ENCODE measurements at places on chromosomes 7 and 10.

GRCh38 chr10:33523236-33523792 is 188.8 kb upstream of the NRP1 start:
- DNase-seq, result no peak

DNA sequence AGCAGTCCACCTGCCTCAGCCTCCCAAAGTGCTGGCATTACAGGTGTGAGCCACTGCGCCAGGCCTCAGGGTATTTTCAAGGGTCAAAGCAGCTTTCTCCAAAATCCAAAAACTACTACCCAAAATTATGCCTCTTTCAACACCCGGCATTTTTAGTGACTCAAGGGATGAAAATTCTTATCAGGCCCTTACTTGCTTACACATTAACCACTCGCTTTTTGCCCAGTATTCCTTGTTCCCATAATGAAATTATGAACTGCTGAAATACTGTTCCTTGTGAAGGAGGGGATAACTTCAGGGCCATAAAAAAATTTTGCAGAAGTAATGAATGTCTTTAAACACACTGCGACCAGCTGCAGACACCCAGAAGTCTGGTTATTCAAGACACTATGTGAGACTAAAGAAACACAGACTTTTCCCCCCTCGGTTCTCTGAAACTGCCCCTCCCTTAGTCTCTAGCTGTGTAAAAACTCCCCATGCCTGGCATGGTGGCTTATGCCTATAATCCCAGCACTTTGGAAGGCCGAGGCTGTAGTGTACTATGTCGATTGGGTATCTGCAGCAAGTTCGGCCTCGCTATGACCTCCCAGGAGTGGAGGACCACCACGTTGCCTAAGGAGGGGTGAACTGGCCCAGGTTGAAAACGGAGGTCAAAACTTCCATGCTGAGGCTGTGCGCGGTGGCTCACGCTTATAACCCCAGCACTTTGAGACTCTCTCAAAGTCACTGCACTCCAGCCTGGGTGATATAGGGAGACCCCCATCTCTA is 12.0 kb downstream of the FXYD4 start:
- DNase-seq, result no peak

DNA sequence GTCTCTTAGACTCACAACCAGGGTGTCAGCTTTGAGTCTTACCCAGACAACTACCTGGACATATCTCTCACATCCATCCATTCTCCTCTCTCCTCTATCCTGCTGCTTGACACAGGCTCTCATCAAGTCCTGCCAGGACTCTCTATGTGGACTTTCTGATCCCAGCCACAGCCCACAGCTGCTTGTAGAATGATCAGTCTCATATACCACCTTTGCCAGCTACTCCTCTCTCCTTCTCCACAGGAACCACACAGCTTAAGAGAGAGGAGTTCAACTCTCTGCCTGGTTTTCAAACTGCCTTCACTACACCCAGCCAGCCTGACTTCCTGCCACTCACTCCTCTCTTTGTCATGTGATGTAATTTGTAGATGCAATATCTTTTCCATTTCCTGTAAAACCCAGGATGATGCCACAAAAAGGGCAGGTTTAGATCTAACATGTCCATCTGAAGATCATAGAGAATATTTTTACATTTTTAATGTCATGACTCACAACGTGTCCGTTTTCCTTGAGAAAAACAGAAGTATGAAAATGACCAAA is 154.0 kb downstream of the RAB11FIP2 start:
- DNase-seq, result no peak

GRCh38 chr10:13613519-13613918 is 26.8 kb downstream of the PRPF18 start:
- DNase-seq, result peak; percentile 66

- no peak for DNase-seq
Observed at GRCh38 chr10:68869623-68870022, 31.5 kb upstream of the DDX50 start.

GRCh38 chr10:16367621-16368292 is 69.1 kb upstream of the PTER start:
- no peak for DNase-seq

- DNase-seq, result no peak
Observed at GRCh38 chr10:132699411-132700155, 86.4 kb downstream of the NKX6-2 start.

- no peak for DNase-seq
Observed at GRCh38 chr10:133132473-133133291, 27.3 kb upstream of the KNDC1 start.

DNA sequence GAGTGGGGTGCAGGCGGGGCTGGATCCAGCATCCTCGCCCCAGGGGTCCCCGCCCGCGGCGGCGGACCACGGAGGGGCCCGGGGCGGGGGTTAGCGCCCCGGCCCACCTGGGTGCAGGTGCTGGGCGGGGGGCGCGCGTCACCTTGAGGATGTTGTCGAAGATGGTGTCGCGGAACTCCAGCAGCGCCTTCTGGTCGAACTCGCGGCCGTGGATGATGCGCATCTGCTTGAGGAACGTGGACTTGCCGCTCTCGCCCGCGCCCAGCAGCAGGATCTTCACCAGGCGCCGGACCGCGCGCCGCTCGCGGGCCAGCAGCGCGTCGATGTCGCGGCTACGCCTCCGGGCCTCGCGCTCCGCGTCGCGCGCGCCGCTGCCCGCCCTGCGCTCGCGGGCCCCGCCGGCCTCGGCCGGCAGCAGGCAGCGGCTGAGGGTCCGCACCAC is 376 bp downstream of the GNA12 start:
- no peak for DNase-seq

GRCh38 chr7:8818406-8818805 is 385.0 kb downstream of the NXPH1 start:
- DNase-seq, result no peak

- no peak for DNase-seq
Observed at GRCh38 chr10:7606951-7607404, 59.8 kb downstream of the ITIH5 start.

GRCh38 chr10:79979976-79980687 is 31.2 kb upstream of the SFTPD start:
- DNase-seq, result peak; percentile 72

DNA sequence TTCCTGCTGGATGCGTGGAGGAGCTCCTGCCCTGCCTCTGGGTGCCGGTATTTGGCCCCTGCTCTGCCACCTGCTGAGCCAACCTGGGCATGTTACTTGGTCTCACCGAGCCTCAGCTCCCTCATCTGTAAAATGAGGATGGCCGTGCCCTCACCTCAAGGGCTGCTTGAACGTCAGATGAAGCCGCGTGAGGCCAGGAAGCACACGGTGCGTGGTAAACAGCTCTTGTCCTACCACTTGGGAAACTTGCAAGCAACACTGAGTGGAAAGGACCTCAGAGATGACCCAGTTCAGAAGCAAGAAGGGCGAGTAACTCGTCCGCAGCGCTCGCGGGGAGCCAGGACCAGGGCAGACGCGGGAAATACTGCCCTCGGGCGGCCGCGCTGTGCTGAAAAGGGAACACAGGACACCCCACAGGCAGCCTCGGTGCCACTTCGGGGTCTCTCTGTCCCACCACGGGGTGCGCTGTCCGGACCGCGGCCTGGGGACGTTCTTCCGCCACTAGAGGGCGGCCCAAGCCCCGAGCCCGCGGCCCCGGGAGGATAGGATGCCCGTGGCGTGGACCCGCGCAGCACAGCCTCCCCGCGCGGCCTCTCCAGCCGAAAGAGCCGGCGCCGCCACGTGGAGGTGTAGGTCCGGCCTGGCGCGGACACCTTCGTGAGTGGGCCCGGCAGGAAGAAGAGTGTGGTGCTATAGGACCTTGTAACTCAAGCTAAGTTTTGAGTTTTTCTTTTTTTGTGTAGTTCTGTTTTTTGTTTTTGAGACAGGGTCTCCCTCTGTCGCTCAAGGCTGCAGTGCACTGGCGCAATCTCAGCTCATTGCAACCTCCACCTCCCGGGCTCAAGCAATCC is 94.1 kb downstream of the PRKAG2 start:
- DNase-seq, result peak; percentile 76

GRCh38 chr7:91079487-91079886 is 184.7 kb upstream of the FZD1 start:
- no peak for DNase-seq

DNA sequence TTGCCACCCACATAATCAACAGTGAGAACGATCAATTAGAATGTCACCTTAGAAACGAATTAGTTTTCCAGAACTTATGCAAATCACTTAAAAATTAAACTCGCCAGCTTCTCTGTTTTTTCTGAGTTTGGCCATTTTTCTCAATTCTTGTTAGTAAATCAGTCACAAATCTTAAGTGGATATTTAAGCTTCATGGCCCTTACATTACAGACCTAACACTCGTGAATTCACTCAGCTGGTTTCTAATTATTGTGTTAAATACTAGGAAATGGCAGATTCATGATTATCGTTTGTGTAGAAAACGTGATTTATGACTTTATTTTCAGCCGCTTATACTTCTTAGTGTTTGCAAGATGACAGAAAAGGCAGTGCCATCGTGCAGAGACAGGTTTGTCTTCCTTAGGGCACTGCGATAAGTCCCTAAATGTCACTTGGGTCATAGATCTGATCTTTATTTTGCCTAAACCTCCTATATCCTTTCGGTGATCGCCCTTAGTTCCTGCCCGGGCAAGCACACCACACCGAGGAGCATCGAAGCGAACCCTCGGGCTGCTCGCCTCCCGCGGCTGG is 587 bp upstream of the CELF2 start:
- peak; percentile 50 for DNase-seq

GRCh38 chr7:72538147-72538546 is 126.0 kb upstream of the CALN1 start:
- DNase-seq, result no peak

DNA sequence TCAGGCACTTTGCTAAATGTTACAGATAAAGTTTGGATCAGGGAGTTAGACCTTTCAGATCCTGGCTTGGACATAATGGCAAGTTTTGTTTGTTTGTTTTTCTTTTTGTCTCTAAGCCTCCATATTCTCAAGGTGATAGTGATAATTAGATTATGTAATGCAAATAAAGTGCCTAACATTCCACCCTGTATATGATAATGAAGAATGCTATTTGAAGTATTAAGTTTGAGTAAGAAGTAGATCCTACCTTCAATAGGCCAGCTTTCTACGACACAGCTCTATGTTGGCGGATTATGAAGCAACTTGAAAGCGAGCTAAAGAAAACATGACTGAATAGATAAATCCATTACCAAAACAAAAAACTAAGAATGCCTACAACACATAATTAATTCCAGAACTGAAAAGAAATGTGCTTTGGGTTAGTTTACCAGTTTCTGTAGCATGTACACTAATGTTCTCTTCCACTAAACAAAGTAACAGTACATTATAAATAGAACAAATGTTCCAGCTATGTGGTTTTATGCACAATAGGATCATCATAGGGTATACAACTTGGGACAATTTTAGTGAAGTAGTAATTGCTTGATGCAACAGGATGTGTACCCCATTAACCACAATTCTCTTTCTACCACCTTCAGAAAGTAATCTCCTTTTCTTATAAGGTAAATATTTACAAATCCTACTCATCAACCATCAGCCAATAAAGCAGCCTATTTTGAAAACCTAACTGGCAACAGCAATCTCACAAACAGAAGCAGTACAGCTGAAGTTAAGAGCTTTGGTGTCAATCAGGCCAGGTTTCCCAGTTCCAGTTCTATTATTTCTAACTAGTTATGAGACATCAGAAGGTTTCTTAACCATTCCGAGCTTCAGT is 1.5 kb downstream of the SEM1 start:
- DNase-seq, result no peak

- peak; percentile 26 for DNase-seq
Observed at GRCh38 chr7:86653919-86654659, 10.4 kb downstream of the GRM3 start.

- DNase-seq, result peak; percentile 51
Observed at GRCh38 chr10:50421026-50421719, 169.9 kb upstream of the ASAH2 start.

- DNase-seq, result no peak
Observed at GRCh38 chr10:58813573-58813972, 300.9 kb downstream of the BICC1 start.

GRCh38 chr7:34756025-34756437 is 98.0 kb downstream of the NPSR1 start:
- DNase-seq, result peak; percentile 62

- DNase-seq, result no peak
Observed at GRCh38 chr10:114694752-114695151, 36.7 kb upstream of the ABLIM1 start.

GRCh38 chr7:13742811-13743210 is 246.7 kb downstream of the ETV1 start:
- DNase-seq, result peak; percentile 91

- DNase-seq, result no peak
Observed at GRCh38 chr7:38448054-38448453, 174.6 kb upstream of the TARP start.

- no peak for DNase-seq
Observed at GRCh38 chr10:130220251-130221185, 84.3 kb downstream of the GLRX3 start.

DNA sequence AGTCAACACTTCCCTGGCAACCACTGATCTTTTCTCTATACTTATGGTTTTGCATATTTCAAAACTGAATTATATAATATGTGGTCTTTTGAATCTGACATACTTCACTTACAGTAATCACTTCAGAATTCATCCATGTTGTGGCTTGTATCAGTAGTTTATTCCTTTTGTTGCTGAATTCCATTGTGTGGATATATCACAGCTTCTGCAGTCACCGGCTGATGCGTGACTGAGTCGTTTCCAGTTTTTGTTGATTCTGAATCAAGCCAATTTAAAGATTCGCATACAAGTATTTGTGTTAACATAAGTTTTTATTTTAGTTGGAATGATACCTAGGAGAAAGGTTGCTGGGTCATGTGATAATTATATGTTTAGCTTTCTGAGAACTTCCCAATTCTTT is 672.5 kb upstream of the ANKRD30A start:
- DNase-seq, result no peak

GRCh38 chr10:69838853-69839252 is 37.1 kb downstream of the COL13A1 start:
- no peak for DNase-seq

DNA sequence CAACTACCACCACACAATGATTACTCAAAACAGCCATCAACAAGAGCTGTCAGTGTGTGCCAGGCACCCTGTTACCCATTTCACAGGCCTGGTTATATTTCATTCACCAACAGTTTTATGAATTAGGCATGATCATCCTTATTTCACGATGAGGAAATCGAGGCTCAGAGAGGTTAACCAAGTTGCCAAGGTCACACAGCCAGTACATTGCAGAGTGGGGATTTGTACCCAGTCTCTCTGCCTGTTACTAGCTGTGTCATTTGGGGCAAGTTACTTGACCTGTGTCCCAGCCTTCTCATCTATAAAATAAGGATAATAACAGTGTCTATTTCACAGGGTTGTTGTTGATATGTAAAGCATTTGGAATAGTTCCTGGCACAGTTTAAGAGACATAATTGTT is 97.2 kb downstream of the COL13A1 start:
- no peak for DNase-seq

GRCh38 chr10:61627266-61627665 is 35.5 kb upstream of the CABCOCO1 start:
- no peak for DNase-seq

- no peak for DNase-seq
Observed at GRCh38 chr10:11162828-11163599, 145.3 kb downstream of the CELF2 start.

DNA sequence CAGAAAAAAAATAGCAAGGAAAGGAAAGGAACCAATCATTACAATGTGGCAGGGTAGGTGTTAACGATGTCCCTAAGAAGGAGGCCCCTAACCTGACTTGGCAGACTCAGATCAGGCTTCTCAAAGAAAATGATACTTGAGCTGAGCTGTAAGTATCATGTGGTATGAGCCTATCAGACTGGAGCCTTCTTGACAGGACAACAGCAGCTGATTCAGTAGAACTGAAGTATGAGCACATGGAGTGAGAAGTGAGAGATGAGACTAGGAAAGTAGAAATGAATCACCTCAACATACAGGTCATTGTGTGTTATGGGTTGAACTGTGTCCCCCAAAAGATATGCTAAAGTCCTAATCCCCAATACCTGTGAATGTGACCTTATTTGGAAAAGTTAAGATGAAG is 66.3 kb downstream of the MTERF1 start:
- DNase-seq, result no peak

GRCh38 chr10:93075369-93076221 is 1.9 kb downstream of the CYP26A1 start:
- no peak for DNase-seq
